ENCODE measurements at places on chromosomes 1 and 21.

DNA sequence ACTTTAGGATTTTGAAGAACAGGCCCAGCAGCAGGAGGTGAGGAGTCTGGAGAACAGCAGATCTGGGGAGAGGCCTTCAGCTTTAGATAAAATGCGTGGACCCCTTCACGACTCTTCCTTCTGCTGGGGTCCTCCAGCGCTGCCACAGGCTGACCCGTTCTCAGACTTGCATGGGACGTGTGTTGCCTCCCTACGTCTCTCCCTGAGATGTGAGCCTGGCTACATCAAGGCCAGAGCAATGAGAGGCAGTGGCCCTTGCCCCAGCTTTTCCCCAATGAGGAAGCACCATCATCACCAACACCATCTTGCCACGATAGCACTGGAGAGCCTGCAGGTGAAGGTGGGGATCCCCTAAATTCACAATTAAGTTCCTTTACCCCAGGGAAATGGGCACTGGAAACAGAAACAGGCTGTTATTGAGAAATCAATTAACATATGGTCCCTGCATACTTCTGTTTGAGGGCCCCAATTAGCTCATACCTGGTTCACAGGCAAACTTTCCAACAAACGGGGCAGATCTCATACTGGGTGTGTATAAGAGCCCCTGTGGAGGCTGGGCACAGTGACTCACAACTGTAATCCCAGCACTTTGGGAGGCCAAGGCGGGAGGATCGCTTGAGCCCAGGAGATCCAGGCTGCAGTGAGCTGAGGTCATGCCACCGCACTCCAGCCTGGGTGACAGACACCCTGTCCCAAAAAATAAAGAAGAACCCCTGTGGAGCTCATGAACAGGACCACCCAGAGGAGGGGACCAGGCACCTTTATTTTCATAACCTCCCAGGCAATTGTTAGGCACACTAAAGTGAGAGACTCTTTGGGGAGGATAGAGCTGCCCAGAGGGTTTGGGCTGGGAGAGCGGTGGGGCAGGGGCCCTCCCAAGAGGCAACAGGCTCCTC, 12.1 kb upstream of the ADAMTSL4 start:
- DNase-seq = no peak

DNA sequence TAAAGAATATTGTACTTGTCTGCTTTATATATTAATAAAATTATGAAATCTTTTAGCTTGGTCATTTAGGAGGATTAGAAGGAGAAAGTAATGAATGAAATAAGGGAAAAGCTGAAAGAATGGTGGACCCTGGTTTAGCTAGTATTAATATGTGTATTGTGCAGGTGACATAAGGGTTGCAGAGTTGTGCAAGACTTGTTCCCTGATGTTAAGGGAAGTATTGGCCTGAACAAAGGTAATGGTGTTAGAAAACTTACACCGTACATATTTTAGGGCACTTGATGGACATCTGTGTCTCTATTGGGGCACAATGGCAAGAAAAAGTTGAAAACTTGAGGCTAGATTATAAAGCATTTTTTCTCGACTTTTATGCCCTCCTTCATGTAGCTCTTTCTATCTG, 32.2 kb downstream of the SOAT1 start:
- DNase-seq = no peak

DNA sequence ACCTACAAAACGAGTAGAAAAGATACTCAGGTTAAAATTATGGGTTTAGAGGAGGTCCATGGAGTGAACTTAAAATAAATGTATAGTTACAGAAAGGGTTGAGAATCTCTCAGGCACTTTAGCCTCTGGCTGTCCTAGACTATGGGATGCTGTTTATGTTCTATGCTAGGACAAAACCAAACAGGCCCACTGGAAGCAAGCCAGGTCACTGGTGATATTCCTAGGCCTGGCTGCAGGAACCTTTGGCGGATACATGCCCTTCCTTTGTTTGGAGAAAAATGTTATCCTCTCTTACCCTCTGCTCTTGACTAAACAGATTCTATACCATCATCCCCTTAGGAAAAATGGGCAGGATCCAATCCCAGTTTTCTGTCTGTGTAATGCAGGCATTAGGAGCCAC, 90.7 kb upstream of the DUSP10 start:
- no peak for DNase-seq

DNA sequence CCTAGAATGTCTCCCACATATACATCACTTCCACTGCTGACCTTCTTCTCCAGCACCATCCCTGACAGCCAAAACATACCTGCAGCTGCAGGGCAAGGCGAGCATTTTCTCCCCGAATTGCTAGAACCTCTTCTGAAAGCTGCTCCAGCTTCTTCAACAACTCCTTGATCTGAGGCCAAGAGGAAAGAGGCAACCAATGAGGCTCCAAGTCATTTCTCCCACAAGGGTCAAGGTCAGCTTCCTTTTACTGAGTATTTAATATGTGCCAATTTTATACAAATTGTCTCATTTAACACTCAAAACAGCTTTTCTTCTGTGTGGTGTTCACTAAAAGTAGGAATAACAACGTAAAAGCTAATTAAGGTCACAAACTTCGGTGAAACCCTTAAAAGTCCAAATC, 9.4 kb upstream of the PIAS3 start:
- no peak for DNase-seq

GRCh38 chr1:99768104-99768503, 1.7 kb upstream of the FRRS1 start:
- no peak for DNase-seq

GRCh38 chr1:59432531-59433439, 135.9 kb downstream of the FGGY start:
- no peak for DNase-seq

- DNase-seq = no peak
Observed at GRCh38 chr1:53120659-53121058, 21.8 kb downstream of the SLC1A7 start.

GRCh38 chr1:22841860-22842281, 130.8 kb downstream of the LACTBL1 start:
- DNase-seq = no peak

DNA sequence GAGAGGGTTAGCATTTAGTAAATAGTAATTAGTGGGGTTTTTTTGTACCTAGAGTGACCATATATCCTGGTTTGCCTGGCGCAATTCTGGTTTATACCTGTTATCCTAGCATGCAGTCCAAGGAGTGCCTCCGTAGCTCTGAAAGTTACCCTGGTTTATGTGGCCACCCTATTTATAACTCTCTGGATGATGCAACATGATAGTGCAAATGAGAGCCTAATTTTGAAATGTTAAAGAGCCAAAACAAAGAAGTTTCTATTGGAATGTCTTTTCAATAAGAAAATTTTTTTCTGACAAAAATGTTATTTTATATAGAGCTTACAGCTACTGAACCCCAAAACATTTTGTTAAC, 5.7 kb downstream of the AHCYL1 start:
- no peak for DNase-seq

DNA sequence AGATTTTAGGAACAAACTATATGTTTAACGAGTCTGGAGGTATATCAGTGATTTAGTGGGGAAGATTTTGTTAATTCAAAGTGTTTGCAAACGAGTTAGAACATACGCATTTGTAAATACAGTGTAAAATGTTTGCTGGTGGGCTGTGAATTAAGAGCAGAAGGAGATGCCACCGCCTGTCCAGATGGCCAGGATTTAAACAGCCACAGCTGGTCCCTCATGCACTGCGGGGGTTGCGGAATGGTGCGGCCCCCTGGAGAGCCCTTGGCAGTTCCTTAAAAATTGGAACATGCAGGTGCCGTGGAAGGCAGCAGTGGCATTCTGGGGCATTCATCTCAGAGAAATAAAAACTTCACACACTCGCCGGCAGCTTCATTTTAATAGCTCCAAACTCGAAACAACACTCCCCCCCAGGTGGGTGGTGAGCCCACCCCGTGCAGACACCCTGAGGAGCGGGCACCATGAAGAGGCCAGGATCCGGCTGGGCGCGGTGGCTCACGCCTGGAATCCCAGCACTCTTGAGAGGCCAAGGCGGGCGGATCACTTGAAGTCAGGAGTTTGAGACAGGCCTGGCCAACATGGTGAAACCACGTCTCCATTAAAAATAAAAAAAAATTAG, 3.5 kb upstream of the C1orf159 start:
- peak; percentile 7 for DNase-seq

DNA sequence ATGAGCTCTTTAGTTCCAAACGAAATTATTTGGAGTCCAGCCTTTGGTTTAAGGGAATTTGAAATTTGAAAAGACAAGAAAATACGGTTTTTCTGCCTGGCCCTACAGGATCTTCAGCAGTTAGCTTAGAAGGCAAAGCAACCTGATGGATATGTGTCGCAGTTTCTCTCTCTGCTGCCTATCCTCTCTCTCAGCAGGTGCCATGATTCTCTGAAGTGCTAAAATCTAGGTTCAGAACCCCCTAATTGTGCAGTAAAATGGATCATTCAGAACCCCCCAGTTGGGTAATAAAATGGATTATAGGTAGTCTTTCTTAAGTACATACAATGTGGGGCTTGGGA, 446 bp upstream of the DEPDC1 start:
- no peak for DNase-seq
